ENCODE measurements at places on chromosomes 6 and 20. TPM values are rescaled to one million over a fixed set of nuclear protein-coding genes. Genes with fewer than 3 reads are reported as not detected.
A peak's percentile ranks its signal among the peaks of the same experiment; 100 is the strongest.

- peak overlapping the region; percentile 95 for H3K27ac ChIP-seq
- no peaks in the 10 kb centered on the region for H3K27me3 ChIP-seq
- peak; percentile 41 for DNase-seq
- H3K4me3 ChIP-seq, result peak overlapping the region; percentile 64
Measured at GRCh38 chr6:73694711-73695411, 1.1 kb upstream of the CD109 start.

GRCh38 chr6:79421707-79422484, 115.3 kb downstream of the LCA5 start:
- H3K27ac ChIP-seq, result no peak overlapping the region
- H3K4me3 ChIP-seq, result no peak overlapping the region
- no peaks in the 10 kb centered on the region for H3K36me3 ChIP-seq
- no peaks in the 10 kb centered on the region for H3K27me3 ChIP-seq

- no peaks in the 10 kb centered on the region for H3K27me3 ChIP-seq
- H3K4me1 ChIP-seq, result no peaks in the 10 kb centered on the region
- DNase-seq, result no peak
- H3K4me3 ChIP-seq, result peak overlapping the region; percentile 42
Measured at GRCh38 chr6:128883906-128884305, 968 bp downstream of the LAMA2 start.

DNA sequence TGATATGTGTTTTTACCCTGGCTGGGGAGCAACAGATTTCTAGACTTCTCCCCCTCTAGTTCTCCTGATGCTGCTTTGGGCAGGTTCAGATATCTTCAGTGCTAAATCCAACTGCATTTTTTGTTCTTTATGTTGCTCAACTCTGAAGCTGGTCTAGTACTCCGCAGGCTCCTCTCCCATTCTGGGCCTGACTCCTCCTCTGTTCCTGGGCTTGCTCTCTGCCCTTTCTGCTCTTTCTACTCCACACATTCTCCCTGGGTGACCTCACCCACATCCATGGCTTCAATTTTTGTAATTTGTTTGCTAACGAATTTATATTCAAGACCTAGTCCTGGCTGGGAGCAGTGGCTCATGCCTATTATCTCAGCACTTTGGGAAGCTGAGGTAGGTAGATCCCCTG, 6.4 kb downstream of the FYN start:
- no peaks in the 10 kb centered on the region for H3K36me3 ChIP-seq
- DNase-seq, result no peak
- no peaks in the 10 kb centered on the region for H3K27me3 ChIP-seq

DNA sequence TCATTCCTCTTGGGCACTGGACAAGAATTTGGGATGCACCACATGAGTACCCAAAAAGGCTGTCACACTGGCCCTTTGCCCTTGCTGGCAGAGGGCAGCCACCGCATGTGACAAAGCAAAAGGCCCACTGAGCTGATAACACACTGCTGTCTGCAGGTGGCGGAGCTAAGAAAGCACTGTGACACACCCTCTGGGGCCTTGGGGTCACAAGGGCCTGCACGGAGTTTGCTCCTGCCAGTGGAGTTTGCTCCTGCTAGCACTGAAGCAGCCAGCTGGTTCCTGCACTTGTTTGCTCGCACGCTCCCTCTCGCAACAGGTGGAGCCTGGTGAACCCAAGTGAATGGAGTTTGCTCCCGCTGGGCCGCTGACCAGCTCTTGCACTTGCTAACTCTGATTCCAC, 132.6 kb downstream of the LCA5 start:
- H3K36me3 ChIP-seq, result no peaks in the 10 kb centered on the region
- no peak overlapping the region for H3K4me3 ChIP-seq
- H3K27me3 ChIP-seq, result no peaks in the 10 kb centered on the region
- DNase-seq, result no peak

- no peaks in the 10 kb centered on the region for H3K36me3 ChIP-seq
- H3K27me3 ChIP-seq, result no peaks in the 10 kb centered on the region
- DNase-seq, result peak; percentile 35
- no peaks in the 10 kb centered on the region for H3K4me1 ChIP-seq
Measured at GRCh38 chr6:168105813-168106632, 27.0 kb upstream of the FRMD1 start.

- no peak overlapping the region for H3K4me3 ChIP-seq
- no peak for DNase-seq
- H3K27ac ChIP-seq, result no peak overlapping the region
- no peaks in the 10 kb centered on the region for H3K36me3 ChIP-seq
Measured at GRCh38 chr6:121884620-121885019, 449.2 kb downstream of the GJA1 start.

DNA sequence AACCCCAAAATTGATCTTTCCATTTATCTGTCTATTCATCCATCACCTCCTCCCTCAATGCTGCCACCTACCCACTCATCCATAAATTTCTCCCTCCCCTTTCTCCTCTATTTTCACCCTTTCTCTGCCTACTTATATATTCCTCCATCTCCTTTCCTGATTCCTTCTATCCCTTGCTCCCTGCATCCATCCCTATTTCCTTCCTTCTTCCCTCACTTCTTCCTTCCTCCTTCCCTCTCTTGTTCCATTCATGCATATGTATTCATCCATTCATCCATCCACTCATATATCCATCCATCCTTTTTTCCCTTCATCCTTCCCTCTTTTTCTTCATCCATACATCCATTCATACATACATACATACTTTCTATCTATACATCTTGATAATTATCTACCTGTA, 76.3 kb upstream of the GGTLC1 start:
- no peak overlapping the region for H3K4me3 ChIP-seq
- H3K27ac ChIP-seq, result no peak overlapping the region
- no peak for DNase-seq
- H3K27me3 ChIP-seq, result no peaks in the 10 kb centered on the region
- H3K36me3 ChIP-seq, result no peaks in the 10 kb centered on the region

GRCh38 chr6:102571236-102571908, 1177.9 kb downstream of the GRIK2 start:
- H3K4me3 ChIP-seq, result no peak overlapping the region
- no peak overlapping the region for H3K27ac ChIP-seq
- DNase-seq, result no peak
- no peaks in the 10 kb centered on the region for H3K36me3 ChIP-seq
- no peaks in the 10 kb centered on the region for H3K4me1 ChIP-seq

GRCh38 chr6:92763680-92764079, 655.7 kb downstream of the EPHA7 start:
- no peak overlapping the region for H3K4me3 ChIP-seq
- no peaks in the 10 kb centered on the region for H3K36me3 ChIP-seq
- peak overlapping the region; percentile 54 for H3K27ac ChIP-seq
- no peak for DNase-seq
- no peaks in the 10 kb centered on the region for H3K27me3 ChIP-seq

- peak; percentile 53 for DNase-seq
- H3K4me3 ChIP-seq, result no peak overlapping the region
- H3K4me1 ChIP-seq, result peaks cover under 1% of the 10 kb centered on the region
- H3K27ac ChIP-seq, result no peak overlapping the region
- H3K36me3 ChIP-seq, result no peaks in the 10 kb centered on the region
Measured at GRCh38 chr6:30483677-30484279, 5.5 kb upstream of the HLA-E start.

DNA sequence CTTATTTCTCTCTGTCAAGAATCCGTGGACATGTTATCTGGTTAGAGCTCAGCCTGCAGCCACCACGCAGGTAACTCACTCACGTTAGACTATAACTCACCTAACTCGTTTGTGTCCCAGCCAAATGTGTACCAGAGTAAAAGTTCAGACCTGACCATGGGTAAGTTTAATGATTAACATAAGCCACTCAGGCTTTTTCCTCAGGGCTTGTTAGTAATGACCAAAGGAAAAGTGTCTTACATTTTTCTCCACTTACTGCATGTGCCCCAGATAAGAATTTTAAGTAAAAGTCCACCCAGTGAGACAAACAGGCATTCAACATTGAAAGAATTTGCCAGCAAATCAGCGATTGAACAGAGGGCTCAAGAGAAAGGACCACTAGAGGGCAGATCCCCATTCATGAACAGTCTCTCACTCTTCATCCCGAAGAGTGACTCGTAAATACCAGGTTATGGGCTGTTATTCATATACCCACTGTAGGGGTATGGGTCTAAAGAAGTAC, at the start of gene PKHD1:
Gene PKHD1 (minus strand): TSS at position 116 of the 502 bp plus-strand sequence. CDS start 2,680 bp downstream, outside the sequence.
- no peaks in the 10 kb centered on the region for H3K36me3 ChIP-seq
- no peaks in the 10 kb centered on the region for H3K4me1 ChIP-seq
- H3K27ac ChIP-seq, result no peak within 1 kb of the TSS
- no peak for DNase-seq

DNA sequence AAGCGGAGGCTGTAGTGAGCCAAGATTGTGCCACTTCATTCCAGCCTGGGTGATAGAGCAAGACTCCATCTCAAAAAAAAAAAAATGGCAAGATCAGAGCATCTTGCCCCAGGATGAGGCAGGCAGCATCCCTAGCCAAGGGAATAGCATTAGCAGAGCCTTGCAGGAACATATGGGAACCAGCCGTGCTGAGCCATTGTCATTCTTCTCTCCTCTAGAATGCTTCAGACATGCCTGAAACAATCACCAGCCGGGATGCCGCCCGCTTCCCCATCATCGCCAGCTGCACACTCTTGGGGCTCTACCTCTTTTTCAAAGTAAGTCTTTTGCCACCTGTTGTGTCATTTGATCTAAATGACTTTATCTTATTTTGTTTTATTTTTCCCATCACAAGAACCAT, 13.0 kb downstream of the HM13 start:
- H3K27me3 ChIP-seq, result no peaks in the 10 kb centered on the region
- no peaks in the 10 kb centered on the region for H3K4me1 ChIP-seq
- H3K36me3 ChIP-seq, result no peaks in the 10 kb centered on the region
- H3K27ac ChIP-seq, result no peak overlapping the region
- no peak for DNase-seq

DNA sequence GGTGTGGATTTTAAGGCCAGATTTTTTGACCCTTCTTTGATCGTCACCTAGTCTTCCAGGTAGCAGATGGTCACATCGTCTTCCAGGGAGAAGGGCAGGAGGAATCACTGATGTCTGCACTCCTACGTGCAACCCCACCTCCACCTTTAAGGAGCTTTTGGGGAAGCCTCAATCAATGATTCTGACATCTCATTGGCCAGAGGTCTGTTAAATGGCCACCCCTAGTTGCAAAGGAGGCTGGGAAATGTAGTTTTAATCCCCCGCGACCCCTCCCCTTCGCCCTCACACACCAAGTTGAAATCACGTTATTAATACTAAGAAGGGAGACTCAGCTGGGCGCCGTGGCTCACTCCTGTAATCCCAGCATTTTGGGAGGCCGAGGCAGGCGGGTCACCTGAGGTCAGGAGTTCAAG, 151.4 kb downstream of the BCAS1 start:
- H3K27me3 ChIP-seq, result no peaks in the 10 kb centered on the region
- no peak overlapping the region for H3K4me3 ChIP-seq
- no peak overlapping the region for H3K27ac ChIP-seq

DNA sequence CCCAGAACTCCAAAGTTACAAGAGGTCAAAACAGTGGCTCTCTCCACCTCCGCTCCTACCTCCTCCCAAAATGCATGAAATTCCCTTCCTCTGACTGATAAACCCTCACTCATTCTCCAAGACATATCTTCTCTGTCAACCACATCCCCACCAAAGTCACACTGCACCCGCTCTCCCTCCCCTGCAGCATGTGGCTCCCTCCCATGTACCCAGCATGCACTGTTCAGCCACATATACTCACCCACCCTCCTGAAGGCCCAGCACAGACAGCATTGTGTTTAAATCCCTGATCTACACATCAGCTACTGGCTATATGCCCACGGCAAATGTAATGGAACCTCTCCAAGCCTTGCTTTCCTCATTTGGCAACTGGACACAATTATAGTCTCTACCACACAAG, 5.5 kb upstream of the POU5F1 start:
- H3K36me3 ChIP-seq, result no peaks in the 10 kb centered on the region
- DNase-seq, result no peak
- no peak overlapping the region for H3K4me3 ChIP-seq
- H3K27me3 ChIP-seq, result no peaks in the 10 kb centered on the region
- H3K27ac ChIP-seq, result no peak overlapping the region
- no peaks in the 10 kb centered on the region for H3K4me1 ChIP-seq

DNA sequence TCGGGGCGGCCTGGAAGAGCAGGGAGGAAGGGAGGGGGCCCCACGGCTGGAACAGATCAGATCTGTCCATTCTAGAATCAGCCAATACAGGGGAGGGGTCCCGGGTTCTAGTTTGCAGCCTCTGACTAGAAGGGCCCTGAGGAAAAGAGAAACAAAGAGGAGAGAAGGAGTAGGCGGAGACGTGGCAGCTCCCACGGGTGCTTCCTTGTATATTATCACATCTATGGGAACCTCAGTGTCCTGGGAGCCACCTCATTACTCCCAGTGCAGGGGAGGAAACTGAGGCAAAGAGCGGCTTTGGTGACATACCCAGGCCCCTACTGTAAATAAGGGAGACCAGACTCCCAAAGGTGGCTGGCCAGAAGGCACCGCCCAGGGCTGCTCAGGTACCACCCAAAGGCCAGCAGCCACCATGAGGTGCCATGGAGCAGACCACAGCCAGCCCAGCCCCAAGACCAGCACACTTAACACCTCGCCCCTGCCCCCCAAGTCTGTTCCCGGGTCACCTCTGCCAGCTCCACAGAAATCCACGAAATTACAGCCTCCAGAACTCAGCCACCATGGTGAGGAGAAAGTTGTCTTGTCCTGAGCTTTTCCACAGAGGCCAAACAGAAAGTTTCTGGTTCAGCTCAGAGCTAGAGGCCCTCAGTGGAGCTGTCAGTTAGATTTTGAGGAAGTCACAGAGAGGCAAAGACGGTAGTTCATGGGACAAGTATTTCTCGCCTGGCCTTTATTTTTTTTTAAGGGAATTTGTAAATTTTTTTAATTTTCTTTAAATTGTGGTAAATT, 2.1 kb downstream of the ZC3H12D start:
- no peaks in the 10 kb centered on the region for H3K27me3 ChIP-seq
- H3K4me1 ChIP-seq, result no peaks in the 10 kb centered on the region
- no peaks in the 10 kb centered on the region for H3K36me3 ChIP-seq
- H3K27ac ChIP-seq, result peak overlapping the region; percentile 47

GRCh38 chr20:3711484-3711941, 887 bp downstream of the SIGLEC1 start:
- no peaks in the 10 kb centered on the region for H3K4me1 ChIP-seq
- H3K27me3 ChIP-seq, result no peaks in the 10 kb centered on the region
- no peaks in the 10 kb centered on the region for H3K36me3 ChIP-seq
- no peak for DNase-seq

GRCh38 chr20:25300496-25301170, 52.7 kb downstream of the PYGB start:
- no peak overlapping the region for H3K27ac ChIP-seq
- no peaks in the 10 kb centered on the region for H3K36me3 ChIP-seq
- no peaks in the 10 kb centered on the region for H3K27me3 ChIP-seq
- no peak overlapping the region for H3K4me3 ChIP-seq
- DNase-seq, result no peak

The ADGB gene
- total RNA-seq, result 7.7 TPM

The HLA-DRB5 gene
- not detected for total RNA-seq

The SAMD3 gene
- 4.1 TPM for total RNA-seq

The SOBP gene
- 21.2 TPM for total RNA-seq

The TTBK1 gene
- total RNA-seq, result not detected

The RNASET2 gene
- total RNA-seq, result 184 TPM

The FAM110A gene
- total RNA-seq, result 6.2 TPM

The OGFR gene
- total RNA-seq, result 16.5 TPM
